Metanephros (tissue), 2 donors: ENCODE measurements at places on chromosomes 3 and 15. TPM values are rescaled to one million over a fixed set of nuclear protein-coding genes. Genes with fewer than 3 reads are reported as not detected.

Gene ACKR2
- total RNA-seq: 6.4 TPM

Gene STRIT1
- total RNA-seq: 2.0 TPM

Gene SEMA3G
- 10.2 TPM for total RNA-seq

Gene PRTG
- total RNA-seq: 26.0 TPM

Gene ACTC1
- total RNA-seq: 101 TPM

Gene CYP1A1
- not detected for total RNA-seq

Gene PRICKLE2
- 50.5 TPM for total RNA-seq

Gene TMEM42
- total RNA-seq: 11.8 TPM

Gene BCL2A1
- 8.2 TPM for total RNA-seq

Gene SH2D7
- total RNA-seq: not detected

Gene IL17RD
- 45.2 TPM for total RNA-seq

Gene FGF7
- total RNA-seq: 18.9 TPM

Gene KNG1
- total RNA-seq: 116 TPM

Gene MUC13
- total RNA-seq: not detected

Gene LYZL4
- not detected for total RNA-seq

Gene GPR62
- 0.06 TPM for total RNA-seq

Gene GPR156
- 2.3 TPM for total RNA-seq

Gene CHRNA7
- total RNA-seq: 5.0 TPM

Gene GP9
- total RNA-seq: 3.8 TPM

Gene PAK6
- total RNA-seq: 9.8 TPM

Gene MCTP2
- 21.3 TPM for total RNA-seq

Gene ALDH1A3
- total RNA-seq: 8.0 TPM

Gene TP63
- 2.9 TPM for total RNA-seq

Gene PLAAT1
- 4.0 TPM for total RNA-seq

Gene AP3B2
- 2.1 TPM for total RNA-seq

Gene WDR93
- 1.6 TPM for total RNA-seq

Gene SLC22A13
- 6.1 TPM for total RNA-seq

Gene C3orf62
- total RNA-seq: 5.2 TPM

Gene DCLK3
- 0.47 TPM for total RNA-seq

Gene P2RY1
- total RNA-seq: 6.9 TPM

Gene CD47
- total RNA-seq: 54.0 TPM

Gene RLBP1
- total RNA-seq: not detected

Gene ACOX2
- total RNA-seq: 38.3 TPM

Gene PDCD6IP
- total RNA-seq: 194 TPM

Gene BCL6
- total RNA-seq: 15.1 TPM

Gene UQCRC1
- 253 TPM for total RNA-seq

Gene LMAN1L
- total RNA-seq: not detected

Gene PIERCE2
- 2.6 TPM for total RNA-seq

Gene RPP25
- 3.0 TPM for total RNA-seq

Gene HACD2
- total RNA-seq: 29.8 TPM

Gene TLR9
- not detected for total RNA-seq

Gene LRTM1
- total RNA-seq: 16.1 TPM

Gene CCDC12
- total RNA-seq: 28.1 TPM

Gene SPRED1
- total RNA-seq: 40.4 TPM
